CD4-positive, alpha-beta T cell treated with Interleukin-4 for 1 hour (primary cell): ENCODE measurements at places on chromosomes 11 and 22.
A peak's percentile ranks its signal among the peaks of the same experiment; 100 is the strongest.

DNA sequence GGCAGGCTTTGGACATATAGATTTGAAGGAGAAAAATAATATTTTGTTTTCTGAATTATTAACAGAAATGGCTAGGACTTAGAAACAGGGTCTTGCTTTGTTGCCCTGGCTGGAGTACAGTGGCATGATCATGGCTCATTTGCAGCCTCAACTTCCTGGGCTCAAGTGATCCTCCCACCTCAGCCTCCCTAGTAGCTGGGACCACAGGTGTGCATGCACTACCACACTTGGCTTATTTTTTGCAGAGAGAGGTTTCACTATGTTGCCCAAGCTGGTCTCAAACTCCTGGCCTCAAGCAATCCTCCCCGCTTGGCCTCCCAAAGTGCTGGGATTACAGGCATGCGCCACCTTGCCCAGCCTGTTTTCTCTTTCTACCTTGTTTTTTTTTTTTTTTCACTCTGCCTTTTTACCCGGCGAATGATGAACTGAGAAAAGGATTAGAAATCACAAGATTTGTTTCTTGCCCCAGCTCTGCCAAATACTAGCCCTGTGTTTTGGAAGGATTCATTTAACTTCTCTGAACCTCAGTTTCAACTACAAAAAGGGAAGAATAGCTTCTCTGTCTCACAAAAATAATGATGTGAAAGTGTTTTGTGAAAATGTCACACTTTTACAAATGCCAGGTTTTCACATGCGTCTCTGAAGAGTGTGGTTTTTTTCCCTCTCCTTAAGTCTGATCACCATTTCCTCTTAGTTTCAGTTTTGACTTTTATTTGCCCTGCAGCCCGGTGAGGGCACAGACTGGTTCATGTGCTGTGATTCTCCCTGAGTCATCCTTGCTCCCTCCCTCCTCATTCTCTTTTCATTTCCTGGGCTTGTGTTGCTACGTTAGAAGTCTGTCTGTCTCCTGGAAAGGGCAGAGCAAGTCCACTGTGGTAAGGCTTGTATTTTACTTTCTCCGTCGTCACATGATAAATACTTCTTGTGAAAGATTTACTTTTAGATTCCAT, 67.7 kb downstream of the BCL2L13 start:
- peak; percentile 45 for DNase-seq

GRCh38 chr11:36385121-36385970, 89.3 kb downstream of the PRR5L start:
- peak; percentile 53 for DNase-seq

DNA sequence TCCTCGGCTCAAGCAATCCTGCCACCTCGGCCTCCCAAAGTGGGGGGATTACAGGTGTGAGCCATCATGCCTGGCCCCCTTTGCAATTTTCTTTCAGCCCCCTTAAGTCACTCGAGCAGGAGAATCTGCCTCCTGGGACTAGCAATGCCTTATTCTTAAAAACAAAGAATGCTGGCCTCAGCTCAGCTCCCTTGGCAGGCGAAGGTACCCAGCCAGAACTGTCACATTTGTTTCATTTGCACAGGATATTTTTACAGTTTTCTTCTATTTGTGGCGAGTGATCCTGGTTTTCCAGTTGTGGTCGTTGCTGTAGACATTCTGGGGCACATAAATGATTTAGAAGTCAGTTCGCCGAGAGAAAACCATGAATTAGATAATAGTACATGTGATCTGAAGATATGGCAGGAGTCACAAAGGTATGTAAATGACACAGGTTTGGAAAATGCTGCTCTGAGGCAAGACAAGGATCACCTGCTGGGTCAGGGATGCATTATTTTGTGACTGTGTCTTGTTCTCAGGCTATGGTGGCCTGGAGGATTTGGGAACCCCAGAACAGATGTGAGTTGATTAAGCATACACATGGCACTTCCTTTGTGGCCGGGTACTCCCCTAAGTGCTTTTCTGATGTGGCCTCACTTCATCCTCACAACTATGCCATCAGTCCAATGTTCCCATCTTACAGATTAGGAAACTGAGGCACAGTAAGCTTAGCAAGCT, 51.2 kb upstream of the SLC22A12 start:
- no peak for DNase-seq

DNA sequence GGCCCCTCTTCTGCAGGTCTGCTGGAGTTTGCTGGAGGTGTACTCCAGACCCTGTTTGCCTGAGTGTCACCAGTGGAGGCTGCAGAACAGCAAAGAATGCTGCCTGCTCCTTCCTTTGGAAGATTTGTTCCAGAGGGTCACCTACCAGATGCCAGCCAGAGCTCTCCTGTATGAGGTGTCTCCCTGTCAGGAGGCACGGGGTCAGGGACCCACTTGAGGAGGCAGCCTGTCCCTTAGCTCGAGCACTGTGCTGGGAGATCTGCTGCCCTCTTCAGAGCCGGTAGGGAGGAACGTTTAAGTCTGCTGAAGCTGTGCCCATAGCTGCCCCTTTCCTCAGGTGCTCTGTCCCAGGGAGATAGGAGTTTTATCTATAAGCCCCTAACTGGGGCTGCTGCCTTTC, 207.9 kb downstream of the FAT3 start:
- no peak for DNase-seq

- no peak for DNase-seq
Observed at GRCh38 chr11:91230647-91231046, 994.0 kb upstream of the FAT3 start.

DNA sequence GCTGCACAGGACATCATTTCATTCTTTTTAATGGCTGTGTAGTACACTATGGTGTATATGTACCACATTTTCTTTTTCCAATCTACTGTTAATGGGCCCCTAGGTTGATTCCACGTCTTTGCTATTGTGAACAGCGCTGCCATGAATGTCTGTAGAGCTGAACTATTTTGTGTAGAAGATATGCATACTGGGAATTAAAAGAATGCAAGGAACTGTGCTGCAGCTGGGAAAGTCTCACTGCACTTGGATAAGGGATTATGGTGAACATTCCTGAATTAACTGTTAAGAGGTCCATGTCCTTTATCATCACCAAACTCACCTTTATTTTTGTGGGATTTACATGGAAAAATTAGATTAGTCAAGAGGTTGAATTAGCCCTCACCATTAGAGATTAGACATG, 224.7 kb downstream of the SNX19 start:
- no peak for DNase-seq

- DNase-seq, result no peak
Observed at GRCh38 chr11:130390071-130390758, 38.2 kb downstream of the ADAMTS8 start.

DNA sequence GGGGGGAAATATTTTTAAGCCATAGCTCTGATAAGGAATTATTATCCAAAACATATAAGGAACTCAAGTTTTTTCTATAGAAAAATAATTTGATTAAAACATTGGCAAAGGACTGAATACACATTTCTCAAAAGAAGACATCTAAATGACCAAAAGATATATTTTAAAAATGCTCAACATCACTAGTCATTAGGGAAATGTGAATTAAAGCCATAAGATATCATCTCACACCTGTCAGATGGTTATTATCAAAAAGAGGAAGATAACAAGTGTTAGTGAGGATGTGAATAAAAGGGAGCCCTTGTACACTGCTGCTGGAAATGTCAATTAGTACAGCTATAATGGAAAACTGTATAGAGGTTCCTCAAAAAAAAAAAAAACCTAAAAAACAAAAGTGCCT, 425.0 kb downstream of the DYNC2H1 start:
- no peak for DNase-seq

DNA sequence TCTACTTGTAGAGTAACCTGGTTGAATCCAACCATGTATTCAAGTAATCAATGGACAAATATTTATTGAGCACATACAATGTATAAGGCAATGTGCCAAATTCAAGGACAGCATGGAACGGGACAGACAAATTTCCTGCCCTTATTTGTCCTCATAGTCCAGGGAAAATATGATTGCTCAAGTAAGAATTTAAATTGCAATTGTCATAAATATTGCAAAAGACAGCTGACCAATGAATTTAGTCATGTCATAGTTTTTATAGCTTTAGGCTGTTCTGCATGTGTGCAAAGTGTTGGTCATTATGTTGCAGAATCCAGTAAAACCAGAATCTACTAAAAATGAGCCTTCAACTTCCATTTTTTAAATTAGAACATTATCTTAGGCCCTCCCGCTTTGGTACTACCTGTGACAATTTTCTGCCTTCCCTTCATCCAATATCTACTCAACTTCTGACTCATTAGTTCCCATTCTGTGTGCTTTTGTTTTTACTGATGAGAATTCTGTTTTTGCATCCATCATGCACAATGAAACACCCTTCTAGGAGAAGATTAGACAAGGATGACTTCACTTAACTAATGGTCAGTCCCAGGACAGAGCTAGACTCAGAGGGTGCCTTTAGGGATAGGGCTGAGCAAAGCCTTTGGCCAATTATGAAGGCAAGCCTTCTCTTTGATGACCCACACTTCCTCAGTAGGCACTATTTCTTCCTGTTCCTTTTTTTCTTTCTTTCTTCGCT, 45.8 kb upstream of the FIBIN start:
- DNase-seq, result no peak

- no peak for DNase-seq
Observed at GRCh38 chr11:64014356-64014755, 21.4 kb upstream of the FLRT1 start.

GRCh38 chr22:30486661-30487115, 14.9 kb upstream of the SEC14L3 start:
- no peak for DNase-seq

GRCh38 chr22:19679522-19680101, 34.7 kb upstream of the SEPTIN5 start:
- peak; percentile 25 for DNase-seq

- DNase-seq, result no peak
Observed at GRCh38 chr11:112773264-112773663, 188.0 kb upstream of the NCAM1 start.

DNA sequence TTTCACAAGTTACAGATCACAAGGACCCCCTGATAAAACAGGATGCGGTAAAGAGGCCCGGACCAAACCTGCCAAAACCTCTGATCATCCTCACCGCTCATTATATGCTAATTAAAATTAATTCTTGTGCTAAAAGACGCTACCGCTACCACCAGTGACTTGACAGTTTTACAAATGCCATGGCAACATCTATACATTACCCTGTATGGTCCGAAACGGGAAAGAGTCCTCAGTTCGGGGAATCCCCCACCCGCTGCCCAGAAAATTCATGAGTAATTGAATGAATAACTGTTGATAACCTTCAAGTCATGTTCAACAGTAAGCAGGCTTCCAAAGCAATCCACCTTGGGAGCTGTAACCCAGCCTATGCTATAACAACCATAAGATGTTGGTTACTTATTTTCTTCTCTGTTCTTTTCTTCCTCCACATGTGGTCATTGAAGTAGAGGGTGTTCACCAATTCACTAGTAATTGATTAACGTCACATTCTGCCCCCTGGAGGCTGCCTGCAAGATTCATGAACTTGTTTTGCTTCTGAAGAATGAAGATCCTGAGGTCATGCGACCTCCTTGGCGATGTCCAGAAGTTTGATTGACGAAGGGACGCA, 20.6 kb downstream of the APOBEC3H start:
- DNase-seq, result peak; percentile 80

DNA sequence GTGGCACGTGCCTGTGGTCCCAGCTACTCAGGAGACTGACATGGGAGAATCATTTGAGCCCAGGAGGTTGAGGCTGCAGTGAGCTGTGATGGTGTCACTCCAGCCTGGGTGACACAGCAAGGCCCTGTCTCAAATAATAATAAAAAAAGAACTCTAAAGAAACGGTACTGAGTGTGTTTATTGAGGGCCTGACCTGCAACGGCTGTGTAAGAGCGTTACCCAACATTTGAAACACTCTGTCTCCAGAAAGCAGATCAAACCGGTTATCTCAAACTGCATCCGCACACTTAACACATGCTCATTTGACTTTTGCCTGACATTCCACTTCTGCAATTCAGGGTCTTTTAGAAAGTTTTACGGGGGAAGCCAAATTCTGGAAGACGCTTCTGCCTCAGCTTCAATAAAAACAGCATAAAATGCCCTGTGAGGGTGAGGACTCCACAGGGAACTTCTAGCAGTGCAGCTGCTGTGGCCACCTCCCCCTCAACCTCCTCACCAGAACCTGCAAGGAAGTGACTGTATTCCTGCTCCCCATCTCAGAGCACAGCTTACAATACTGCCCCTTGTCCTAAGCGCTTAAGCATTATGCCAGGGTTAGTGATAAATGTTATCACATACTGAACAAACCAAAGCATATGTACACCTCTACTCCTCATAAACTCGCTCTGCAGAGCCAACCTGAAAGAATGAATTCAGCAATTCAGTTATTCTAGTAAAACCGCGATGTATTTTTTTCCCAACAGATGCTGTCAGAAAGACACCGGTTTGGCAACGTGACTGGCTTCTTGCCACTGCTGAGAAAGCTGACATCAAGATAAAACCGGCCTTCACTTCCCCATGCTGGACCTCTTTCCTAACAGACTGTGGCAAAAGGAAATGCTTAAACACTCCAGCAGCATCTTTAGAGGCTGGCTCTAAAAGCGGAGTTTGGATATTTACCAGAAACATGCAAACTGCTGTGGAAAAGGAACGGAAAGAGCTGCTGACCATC, 52.2 kb downstream of the PRDM10 start:
- peak; percentile 31 for DNase-seq

- no peak for DNase-seq
Observed at GRCh38 chr11:62857541-62857982, 18.2 kb upstream of the WDR74 start.

DNA sequence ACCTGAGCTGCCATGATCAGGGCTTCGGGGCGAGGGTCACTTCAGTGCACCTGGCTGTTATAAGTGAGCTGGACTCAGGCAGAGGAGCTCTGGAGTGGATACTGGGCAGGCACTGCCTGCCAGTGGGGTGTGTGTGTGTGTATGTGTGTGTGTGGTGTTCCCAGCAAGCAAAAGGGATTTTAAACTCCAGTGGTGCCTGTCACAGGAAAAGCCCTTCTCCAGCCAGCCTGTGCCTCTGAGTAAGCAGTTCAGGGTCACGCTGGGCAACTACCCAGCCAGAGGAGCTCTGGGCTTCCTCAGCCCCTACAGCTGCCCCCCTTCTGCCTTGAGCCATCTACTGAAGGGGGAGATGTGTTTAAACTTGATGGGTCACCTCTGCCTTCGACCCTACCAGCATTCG, 109.0 kb downstream of the OSBP2 start:
- DNase-seq, result no peak

DNA sequence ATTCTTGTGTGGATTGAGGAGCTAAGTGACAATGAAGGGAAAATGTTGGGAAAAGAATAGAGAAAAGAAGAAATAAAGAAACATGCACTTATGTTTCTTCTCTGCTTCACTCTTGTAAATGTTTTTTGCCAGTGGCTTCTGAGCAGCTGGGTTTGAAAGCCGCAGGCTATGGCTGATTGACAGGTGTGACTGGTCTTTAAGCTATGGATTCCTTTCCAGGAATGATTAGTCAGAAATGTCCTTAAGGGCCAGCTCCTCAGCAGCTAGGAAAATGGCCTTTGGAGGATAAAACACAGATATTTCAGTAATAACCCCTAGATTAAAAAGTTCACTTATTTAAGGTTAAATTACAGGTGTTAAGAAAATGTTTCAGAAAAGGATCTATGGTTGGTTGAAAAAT, 6.5 kb upstream of the USP28 start:
- no peak for DNase-seq

- no peak for DNase-seq
Observed at GRCh38 chr11:126317756-126318573, 14.1 kb downstream of the DCPS start.

- DNase-seq, result no peak
Observed at GRCh38 chr11:45211732-45212131, 65.3 kb downstream of the PRDM11 start.
